ENCODE measurements at places on chromosomes 1 and 21.

GRCh38 chr1:74530892-74531291 lies 18.5 kb upstream of the LRRC53 start:
- DNase-seq: no peak

DNA sequence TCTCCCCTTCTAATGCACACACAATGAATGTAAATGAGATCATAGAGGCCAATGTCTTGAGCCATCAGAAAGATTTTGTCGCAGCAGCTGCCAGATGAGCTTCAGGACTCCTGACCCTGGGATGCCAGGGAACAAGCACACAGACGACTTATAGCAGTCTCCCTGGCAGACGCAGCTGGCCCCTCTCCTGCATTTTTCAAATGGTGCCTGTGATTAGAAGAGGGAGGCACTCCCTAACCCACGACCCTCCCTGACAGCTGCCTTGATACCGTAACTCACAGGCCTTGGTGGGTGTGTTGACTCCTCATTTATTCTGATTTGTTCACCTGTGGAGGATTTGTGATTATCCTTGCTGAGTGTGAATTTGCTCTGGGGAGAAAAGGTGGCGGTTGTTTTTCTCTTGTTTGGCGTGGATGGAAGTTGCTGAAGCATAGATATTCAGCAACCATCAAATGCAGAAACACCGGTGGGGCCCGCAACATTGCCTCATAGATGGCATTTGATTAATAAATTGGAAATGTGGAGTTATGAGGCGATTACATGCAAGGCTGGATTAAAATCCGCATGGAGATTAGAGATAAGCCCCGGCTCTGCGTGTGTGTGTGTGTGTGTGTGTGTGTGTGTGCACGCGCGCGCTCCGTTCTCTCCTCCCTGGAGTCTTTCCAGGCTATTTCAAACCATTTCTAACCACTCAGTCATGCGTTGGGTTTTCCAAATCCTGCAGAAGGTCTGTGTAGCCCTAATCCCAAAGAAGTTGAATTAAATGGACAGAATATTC lies 2.1 kb upstream of the RD3 start:
- DNase-seq: no peak

- no peak for DNase-seq
These were observed 477.6 kb downstream of the SETD4 start for GRCh38 chr21:35582731-35583130.

- DNase-seq: no peak
These were observed 32.7 kb upstream of the DR1 start for GRCh38 chr1:93313026-93313425.

- DNase-seq: no peak
These were observed 30.8 kb upstream of the FAM89A start for GRCh38 chr1:231070758-231071444.

GRCh38 chr1:1418464-1419362 lies 2.4 kb downstream of the ANKRD65 start:
- no peak for DNase-seq

Measured in activated effector memory CD4-positive, alpha-beta T cell treated with Interleukin-2 at 50 U/mL for 16 hours (primary cell).